ENCODE measurements at places on chromosomes 2 and 18. TPM values are rescaled to one million over a fixed set of nuclear protein-coding genes. Genes with fewer than 3 reads are reported as not detected.
A peak's percentile ranks its signal among the peaks of the same experiment; 100 is the strongest.

GREB1 gene
- polyA plus RNA-seq: 0.03 TPM

- no peak for DNase-seq
Measured at GRCh38 chr2:125310657-125311364, 1285.7 kb downstream of the CNTNAP5 start.

CAPN14 gene
- polyA plus RNA-seq: not detected

DNA sequence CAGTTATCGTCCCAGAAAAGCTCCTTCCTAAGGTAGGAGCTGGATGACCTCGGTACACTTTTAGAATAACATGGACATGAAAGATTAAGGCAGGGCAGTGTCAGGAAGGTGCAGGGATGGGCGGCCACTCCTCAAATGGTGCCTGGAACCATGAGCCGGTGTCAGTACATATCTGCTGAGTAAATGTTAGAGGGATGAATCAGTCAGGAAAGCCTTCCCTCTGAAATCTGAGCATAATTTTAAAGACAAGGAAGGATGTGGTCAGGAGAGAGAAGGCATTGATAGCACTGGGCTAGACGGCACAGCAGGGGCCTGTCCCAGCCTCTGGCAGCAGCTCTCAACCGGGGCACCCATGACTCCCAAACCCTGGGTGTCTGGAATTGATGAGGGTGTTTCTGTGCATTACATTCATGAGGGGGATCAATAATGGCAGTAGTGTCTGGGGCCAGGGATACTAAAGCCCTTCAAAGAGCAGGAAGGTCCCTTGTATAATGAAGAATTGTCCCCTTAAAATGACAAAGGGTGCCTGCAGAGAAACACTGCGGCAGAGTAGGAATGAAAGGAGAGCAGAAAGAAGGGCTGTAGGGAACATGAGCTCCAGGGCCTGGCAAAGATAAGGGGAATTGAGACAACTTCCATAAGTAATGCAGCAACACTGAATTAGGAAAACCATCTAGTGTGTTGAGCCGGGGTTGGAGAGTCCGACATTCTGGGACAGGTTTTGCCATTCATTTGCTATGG, 162.3 kb upstream of the REV1 start:
- DNase-seq: no peak

DNA sequence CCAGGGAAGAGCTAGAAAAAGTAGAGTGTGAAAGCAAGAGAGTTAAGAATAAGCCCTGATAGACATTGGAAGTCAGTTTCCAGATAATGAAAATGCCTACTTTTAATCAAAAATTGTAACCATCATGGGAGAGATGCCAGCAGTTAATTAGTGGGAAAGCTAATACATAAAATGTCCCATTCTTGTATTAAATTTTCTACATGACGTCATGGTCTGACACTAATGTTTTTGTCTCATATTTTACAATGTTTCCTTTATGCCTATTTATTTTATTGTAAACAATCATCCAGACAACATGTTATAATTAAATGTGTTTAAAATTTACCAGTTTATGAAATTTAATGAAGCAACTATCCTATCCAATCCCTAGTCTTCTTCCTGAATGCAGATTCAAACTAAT, 26.3 kb upstream of the CCDC178 start:
- no peak for DNase-seq

- DNase-seq: no peak
Measured at GRCh38 chr2:96164459-96165184, 19.4 kb upstream of the DUSP2 start.

- peak; percentile 49 for DNase-seq
Measured at GRCh38 chr2:31957354-31958139, 53.3 kb downstream of the MEMO1 start.

- DNase-seq: no peak
Measured at GRCh38 chr2:113164930-113165585, 8.7 kb upstream of the PSD4 start.

GRCh38 chr2:175728032-175728431, 274.0 kb downstream of the LNPK start:
- no peak for DNase-seq

DNA sequence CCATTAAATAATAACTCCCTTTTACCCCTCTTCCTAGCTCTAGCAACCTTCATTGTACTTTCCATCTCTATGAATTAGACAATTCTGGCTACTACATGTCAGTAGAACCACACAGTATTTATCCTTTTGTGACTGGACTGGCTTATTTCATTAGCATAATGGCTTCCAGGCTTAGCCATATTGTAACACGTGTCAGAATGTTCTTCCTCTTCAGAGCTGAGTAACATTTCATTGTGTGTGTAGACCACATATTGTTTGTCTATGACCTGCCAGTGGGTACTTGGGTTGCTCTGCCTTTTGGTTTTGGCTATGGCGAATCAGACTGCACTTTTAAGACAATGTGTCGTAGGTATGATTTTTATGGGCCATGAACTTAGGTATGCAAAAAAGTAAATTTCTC, 20.9 kb downstream of the TSN start:
- DNase-seq: no peak

- no peak for DNase-seq
Measured at GRCh38 chr2:144514616-144515091, 5.3 kb downstream of the ZEB2 start.

GRCh38 chr2:19804639-19805260, 97.0 kb downstream of the TTC32 start:
- no peak for DNase-seq

CRYGC gene
- polyA plus RNA-seq: not detected

DHRS9 gene
- polyA plus RNA-seq: 12.9 TPM

GRCh38 chr2:26911911-26912861, 58.3 kb upstream of the MAPRE3 start:
- DNase-seq: no peak

GRCh38 chr18:63405986-63406385, 16.3 kb downstream of the VPS4B start:
- no peak for DNase-seq

DNA sequence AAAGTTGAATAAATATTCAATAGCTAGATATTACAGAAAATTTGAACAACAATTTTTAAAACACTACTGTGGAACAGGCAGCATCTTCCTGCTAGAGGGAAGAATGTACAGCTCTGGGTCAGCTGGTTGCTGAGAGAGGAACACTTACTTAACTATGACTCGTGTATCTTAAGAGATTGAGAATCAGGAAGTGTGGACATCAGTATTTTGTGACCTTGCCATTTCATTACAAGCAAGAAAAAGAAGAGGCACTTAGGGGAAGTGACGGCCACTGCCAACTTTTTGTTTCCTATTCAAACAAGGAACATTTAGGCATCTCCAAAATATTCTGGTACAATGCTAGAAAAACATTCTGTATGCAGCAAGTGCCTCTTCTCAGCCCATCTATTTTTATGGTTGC, 45.9 kb downstream of the ITPRID2 start:
- peak; percentile 85 for DNase-seq

DNA sequence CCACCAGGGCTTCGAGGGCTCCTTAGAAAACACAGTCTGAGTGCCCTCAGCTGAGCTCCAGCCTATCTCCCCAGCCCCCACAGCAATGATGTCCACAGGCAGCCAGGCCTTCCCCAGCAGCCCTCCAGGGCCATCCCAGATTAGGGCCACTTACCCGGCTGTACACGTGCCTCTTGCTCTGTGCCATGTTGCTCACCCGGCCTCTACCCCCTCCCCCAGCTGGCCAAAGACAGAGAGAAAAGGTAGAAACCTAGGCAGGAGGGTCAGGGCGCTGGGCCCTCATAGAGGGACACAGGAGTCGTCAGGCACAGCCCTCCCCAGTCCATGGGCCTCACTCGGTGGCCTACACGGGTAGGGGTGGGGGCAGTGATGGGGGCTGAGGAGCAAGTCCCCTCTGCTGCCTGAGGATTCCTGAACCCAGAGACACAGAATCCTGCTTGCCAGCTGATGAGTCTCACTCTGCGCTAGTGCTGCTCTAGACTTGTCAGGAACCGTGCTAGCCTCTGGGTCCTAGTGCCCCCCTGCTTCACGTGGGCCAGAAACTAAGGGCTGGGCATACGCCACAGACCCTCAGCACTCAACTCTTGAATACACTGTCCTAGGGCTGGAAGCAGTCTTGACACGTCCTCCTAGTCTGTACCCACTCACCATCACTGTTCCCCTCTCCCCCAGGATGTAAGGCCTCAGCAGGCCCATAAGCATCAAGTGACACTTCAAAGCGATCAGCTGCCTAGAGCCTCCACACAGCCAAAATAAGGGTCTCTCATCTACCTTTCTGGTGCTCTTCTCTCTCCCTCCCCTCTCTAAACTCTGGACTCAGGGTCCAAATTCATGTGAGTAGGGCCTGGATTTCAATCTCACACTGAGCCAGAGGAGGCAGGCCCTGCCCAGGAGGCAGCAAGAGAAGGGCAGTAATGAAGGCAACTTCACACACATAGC, at the start of gene DCTN1:
Gene DCTN1 (minus strand): TSS at position 461 of the 939 bp plus-strand sequence. CDS start 274 bp downstream, at position 187.
- no peak for DNase-seq

GRCh38 chr2:45882707-45883602, 231.5 kb downstream of the PRKCE start:
- DNase-seq: no peak

EFHD1 gene
- polyA plus RNA-seq: not detected

GRCh38 chr2:221466744-221467143, 105.4 kb downstream of the EPHA4 start:
- no peak for DNase-seq

DNA sequence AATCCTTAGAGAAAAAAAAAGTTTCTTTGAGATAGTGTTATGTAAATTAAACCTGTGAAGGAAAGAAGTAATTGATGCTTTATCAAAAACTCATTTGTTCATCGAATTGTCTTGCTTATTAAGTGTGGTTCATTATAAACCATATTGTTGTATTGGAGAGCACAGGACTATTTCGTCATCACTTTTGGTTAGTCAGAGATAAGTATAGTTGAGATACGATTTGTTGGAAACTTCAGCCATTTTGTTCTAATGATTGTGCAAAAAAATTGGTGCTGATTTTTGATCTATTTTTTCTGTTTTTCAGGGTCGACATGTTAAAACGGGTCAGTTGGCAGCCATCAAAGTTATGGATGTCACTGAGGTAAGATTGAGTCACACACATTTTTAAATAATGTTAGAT, 92.9 kb downstream of the MAP4K4 start:
- DNase-seq: no peak

NT5DC4 gene
- polyA plus RNA-seq: not detected

DNA sequence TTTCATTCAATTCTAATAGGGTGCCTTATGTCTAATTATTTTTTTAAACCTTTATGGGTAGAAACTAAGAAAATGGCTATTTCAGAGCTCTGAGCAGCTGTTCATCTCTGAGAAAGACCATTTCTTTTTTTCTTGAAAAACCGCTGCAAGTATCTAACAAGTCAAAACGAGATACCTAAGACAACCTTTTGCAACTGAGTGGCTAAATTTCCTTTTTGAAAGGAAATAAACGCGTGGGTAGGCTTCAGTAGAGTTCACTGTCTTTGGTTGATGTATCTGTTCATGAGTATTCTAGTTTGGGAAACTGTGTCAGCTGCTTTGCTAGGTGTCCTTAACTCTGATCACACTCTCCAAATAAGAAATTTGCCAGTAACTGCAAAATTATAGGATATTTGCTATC, 104.3 kb upstream of the LINC00305 start:
- DNase-seq: no peak

SERPINB10 gene
- 0.56 TPM for polyA plus RNA-seq

DNA sequence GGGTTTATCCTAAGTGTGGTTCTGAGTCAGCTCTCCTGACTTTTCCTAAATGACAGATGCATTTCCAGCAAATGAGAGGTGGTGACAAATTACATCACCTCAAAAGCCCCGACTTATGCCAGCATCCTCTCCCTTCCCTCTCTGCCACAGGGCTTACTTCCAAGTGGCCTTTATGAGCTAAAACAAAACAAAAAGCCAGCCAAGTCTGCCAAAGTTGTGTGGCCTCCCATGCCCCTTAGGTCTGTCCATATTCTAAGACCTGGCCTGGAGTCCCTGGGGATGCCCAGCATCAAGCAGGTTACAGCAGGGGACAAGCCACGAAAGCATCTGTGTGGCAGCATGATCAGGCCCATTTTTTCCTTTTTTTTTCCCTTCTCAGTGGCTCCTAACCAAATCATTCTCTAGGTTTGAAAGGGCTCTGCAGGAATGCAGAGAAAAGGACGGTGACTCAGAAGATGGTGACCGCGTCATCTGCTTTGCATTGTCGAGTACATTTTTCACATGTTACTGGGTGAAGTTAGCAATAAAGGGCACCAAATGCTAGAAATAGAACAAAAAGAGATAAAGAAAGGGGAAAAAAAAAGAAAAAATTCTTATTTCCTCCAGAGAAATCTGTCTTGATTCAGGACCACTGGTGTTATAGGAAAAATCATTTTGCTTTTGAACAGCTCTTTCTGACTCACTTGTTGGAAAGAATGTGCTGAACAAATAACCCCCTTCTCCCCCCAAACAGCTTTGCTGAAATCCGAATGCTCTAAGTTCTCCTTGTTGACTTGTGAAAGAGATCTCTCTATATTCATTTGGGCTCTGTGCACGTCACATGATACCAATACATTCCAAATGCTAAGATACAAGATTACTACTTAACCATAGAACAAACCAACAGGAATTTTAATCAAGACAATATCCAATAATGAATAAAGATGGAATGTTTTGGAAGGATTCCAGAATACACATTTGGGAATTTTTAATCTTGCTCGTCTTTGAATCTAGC, 178.7 kb downstream of the EN1 start:
- no peak for DNase-seq

- no peak for DNase-seq
Measured at GRCh38 chr2:45895241-45895861, 243.9 kb downstream of the PRKCE start.

DNA sequence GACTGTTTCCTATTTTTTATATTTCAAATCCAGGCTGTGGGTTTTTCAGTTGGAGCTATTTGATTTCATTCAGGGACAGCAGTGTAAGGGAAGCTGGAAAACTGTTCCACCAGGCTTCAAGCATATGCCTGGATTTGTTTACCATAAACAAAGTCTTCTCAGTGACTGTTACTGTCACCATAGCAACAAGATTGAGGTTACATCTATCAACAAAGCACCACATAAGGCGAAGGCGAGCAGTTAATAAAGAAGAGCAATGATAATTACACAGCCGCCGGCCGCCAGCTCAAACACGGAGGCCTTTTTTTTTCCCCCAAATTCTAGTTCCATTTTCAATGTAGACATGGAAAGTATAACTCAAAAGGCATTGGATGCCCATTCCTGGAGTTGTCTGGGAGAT, 553.7 kb upstream of the SYT4 start:
- DNase-seq: no peak

DNA sequence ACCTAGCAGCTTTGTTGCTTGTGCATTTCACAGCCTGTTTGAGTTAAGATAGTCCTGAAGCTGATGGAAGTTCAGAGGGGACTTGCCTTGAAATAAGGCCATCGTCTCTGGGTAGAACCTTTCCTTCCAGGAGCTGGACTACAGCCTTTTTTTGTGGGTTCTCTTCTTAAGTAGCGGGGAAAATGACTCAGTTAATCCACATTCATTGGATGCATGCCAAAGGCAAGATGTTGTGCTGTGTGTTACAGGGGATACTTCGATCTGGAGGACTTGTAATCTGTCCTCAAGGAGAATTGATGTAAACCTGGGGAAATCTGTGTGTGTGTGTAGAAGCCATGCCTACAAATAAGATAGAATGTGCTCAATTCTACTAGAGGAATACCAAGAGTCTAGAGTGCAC, 46.8 kb downstream of the RPIA start:
- no peak for DNase-seq

All from CD14-positive monocyte (primary cell).